ENCODE measurements at places on chromosomes 16 and 17. TPM values are rescaled to one million over a fixed set of nuclear protein-coding genes. Genes with fewer than 3 reads are reported as not detected.

DNA sequence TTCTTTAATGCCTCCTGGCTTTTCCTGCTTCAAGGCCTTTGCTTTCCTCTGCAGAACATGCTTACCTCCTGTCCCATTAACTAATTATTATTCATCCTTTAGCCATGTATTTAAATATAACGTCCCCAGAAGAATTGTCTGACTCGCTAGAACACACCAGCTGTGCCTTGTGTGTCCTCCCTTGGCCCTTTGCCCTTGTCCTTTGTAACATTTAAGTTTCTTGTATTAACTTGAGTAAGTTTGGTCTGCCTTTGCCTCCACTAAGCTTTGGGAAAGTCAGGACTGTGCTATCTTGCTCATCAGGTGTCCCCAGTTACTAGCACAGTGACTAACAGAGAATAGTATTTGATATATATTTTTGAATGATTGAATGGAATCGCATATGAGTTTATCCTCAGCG lies 29.6 kb upstream of the ABCA9 start:
- no peak for DNase-seq

GRCh38 chr16:27446721-27447120 lies 44.7 kb downstream of the IL21R start:
- DNase-seq: no peak

DNA sequence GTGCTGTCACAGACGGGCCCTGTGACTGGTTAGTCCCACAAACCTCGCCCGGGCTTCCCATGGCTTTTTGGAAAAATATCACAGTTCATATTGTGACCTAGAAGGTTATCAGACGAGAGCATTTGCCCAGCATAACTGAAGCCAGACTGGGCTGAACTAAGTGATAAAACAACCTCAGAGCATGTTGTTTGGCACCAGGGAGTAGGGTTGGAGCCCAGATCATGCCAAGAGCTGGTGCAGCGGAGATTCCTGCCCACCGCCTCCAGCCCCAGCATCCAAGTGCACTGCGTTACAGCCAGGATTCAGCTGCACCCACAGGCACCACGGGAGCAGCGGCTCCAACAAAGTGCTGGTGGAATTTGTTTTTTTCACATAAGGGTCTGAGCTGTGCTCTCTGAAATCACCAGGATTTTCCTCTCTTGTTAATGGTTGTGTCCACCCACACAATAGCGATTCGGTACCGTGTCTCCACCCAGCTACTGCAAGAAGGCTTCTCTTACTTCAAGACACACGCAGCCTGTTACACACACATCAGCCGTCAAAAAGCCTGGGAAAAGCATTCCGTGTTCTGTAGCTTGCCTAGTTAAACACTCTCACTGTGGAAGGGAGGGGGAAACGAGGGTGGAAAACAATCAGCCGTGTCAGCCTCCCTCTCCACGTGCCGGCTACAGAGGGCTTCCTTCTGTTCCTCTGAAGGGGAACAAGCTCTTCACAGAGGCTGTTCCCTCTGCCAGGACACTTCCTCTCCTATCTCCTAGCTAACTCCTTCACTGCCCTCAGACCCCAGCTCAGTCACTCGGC lies 273.8 kb downstream of the C16orf95 start:
- no peak for DNase-seq

- no peak for DNase-seq
Observed at GRCh38 chr17:41539071-41539492, 11.0 kb upstream of the KRT19 start.

DNA sequence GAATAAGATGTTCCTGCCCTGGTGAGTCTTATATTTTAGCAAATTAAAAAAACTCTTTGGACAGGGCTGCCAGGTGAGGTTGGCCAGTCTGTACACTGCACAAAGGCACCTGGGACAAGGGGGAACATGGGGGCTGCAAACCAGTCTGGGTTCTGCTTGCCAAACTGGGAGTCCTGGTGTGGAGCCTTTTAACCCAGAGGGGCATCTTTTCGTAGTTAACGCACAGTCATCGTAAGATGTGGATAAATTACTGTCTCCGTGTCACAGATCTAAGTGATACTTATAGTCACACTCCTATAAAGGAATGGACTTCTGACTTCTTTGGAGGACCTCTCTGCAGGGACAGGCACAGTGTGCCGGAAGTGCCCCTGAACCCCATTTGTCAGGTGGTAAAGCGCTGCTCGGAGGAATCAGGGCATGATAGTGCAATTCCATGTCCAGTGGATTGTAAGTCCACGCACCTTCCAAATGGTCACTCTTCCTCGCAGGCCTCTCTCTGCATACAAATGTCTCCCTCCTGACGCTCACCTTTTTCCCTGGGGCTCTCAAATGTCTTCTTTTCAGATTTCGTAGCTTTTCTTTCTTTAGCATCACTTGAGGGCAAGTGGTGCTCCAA lies 14.7 kb downstream of the DEXI start:
- DNase-seq: no peak

DNA sequence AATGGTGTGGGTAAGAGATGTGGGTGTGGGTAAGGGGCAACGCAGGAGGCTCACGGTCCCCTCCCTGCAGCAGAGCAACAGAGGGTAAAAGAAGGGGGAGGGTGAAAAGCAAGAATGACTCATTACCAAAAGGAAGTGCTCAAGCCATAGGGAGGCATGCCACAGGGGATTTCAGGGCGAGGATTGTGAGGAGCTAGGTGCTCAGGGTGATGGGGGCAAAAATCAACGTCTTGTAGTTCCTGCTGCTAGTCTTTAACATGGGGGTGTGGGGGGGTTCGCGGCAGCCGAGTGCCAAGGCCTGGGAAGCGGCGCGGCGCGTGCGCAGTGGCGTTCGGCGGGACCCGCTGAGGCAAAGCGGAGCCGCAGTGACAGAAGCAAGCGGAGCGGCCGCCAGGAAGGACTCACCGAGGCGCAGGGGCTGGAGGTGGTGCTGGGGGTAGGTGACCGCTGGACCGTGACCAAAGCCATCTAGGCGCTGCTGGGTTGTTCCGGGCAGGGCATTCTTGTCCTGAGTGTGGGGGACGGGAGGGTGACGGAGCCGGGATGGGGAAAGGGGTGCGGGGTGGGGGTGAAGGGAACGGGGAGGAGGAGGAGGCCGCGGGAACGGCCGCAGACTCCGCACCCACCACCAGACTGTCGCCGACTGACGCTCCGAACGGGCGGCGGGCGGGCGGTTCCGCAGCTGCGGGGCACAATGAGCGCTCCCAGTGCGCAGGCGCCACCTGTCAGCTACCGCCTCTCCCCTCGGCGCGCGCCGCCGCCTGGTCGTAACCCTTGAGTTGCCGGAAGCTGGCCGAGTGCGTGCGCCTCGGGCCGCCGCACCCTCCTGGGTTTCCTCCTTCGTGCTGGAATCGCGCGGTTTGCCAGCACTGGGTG lies at the start of gene SSH2:
Gene SSH2 (minus strand): TSS at position 696 of the 876 bp plus-strand sequence. CDS start 228 bp downstream, at position 468.
- peak; percentile 86 for DNase-seq

- no peak for DNase-seq
Observed at GRCh38 chr16:88526906-88527185, 43.4 kb upstream of the ZC3H18 start.

DNA sequence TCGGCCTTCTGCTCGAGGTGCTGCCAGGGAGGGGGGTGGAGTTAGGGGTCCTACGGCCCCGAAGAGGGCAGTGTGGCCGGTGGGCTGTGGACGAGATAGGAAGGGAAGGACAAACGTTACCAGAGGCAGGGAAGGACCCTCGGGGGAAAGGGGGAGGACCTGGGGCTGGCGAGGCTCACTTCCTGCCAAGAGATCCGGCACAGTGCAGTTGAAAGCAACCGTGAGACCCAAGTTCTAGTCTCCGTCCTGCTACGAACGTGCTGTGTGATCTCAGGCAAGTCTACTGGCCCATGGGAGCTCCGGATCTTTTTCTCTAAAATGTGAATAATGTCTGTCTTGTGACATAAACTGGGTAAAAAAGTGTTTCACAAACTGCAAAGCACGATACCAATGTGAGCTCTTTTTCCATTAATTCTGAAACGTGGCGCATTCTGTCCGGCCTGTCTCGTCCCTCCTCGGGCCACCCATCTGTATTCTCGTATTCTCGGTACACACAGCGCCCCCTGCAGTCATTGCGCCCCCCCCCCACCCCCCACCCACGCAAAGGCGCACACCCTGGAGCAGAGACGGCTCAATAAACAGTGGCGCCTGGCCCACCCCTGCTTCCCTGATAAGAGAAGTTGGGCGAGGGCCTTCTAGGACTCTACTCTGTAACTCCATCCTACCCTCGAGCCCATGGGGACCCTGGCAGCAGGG lies 8.8 kb downstream of the CYGB start:
- no peak for DNase-seq

CRISPLD2 gene
- polyA plus RNA-seq: 7.0 TPM

CMTM1 gene
- polyA plus RNA-seq: 8.2 TPM

MT3 gene
- polyA plus RNA-seq: 2.5 TPM

DNA sequence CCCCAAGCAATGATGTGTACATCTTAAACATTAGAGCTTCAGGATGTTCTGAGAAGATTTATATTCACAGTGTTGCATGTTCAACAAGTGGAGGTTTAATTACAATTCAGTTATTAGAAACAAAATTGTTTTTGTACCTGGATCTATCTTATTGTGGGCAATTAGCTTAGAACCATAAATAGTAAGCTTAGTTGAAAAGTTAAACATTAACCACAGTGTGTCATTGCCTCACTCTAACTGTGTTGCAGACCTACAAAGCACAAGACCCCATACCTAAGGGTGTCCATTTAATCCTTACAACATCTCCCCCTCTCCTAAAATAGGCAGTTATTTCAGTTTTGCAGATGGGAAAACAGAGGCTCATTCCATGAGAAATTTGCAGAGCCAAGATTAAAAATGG lies 632.0 kb upstream of the SOX9 start:
- no peak for DNase-seq

DNA sequence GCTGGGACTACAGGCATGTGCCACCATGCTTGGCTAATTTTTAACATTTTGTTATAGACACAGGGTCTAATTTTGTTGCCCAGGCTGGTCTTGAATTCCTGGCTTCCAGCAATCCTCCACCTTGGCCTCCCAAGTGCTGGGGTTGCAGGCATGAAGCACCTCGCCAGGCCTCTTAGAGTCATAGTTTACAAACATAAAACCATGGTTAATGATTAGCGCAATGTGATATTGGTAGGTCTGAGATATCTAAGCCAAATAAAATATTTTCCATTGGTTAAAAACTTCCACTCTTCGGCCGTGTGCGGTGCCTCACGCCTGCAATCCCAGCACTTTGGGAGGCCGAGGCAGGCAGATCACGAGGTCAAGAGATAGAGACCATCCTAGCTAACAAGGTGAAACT lies 16.6 kb downstream of the TXNDC11 start:
- no peak for DNase-seq
